ENCODE measurements at places on chromosomes 2 and 18.

DNA sequence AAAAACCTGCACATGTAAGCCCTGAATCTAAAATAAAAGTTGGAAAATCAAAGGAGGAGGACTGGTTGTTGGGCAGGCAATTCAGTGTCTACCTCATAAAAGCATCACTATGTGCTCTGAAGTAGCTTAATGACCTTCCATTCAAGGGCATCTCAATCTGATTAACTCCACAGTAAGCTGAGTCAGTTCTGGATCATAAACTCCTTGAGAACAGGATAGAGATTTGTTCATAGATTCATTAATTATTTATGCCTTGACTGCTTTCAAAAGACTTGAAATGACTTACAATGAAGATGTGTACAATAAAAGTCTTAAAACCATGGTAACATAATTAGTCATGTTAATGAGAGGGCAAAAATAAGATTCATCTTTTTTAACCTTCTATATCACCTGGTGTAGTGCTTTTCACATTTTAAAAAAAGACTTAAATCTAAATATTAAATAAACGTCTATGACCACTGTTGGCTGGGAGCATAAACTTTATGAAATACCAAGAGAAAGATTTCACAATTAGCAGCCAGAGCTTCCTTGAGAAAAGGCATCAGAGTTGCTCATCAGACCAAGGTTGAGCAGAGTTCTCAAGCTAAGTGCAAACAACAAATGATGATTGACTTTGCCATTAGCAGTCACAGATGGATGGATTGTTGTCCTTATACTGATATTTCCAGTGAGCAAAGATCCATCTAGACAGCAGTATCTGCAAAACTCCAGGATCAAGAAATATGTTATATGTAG lies 237.3 kb upstream of the THUMPD2 start:
- no peak for ATAC-seq

DNA sequence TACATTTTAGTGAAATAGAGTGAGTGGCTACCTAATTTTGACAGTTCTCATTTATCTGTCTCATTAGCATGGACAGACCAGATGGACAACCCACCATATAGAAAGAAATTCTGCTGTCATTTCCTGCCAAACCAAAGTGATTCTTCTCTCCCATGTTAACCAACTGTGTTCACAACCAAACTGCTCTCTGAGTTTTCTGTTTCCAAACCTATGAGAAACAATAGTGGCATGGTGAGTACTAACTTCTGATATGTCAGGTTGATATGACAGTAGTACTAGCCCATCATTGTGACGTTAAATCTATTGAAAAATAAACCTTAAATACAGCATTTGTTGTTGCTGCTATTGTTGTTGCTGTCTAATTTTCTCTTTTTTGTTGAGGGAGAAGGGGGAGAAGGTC lies 72.7 kb downstream of the IKZF2 start:
- ATAC-seq: no peak

- ATAC-seq: no peak
Measured at GRCh38 chr2:240467149-240467642, 31.7 kb downstream of the GPC1 start.

DNA sequence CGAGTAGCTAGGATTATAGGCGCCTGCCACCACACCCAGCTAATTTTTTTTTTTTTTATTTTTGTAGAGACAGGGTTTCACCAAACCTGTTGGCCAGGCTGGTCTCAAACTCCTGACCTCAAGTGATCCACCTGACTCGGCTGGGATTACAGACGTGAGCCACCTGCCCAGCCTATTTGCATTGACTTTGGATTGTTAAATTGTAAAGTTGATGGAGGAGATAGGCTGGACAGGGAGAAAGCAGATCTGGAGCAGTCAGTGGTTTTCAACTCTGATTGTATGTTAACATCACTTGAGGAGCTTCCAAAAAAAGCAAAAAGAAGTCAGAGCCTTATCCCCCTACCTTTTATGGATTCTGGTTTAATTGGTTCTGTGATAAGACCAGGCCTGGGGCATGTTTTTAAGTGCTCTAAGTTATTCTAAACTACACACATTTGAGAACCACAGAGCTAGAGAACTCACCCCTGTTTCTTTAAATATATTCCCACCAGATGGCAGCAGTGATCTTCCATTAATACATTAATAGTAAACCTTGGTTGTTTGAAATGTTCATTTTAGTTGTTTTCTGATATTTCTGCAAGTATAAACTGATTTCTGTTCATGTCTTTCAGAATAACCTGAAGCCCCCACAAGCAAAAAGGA lies 7.5 kb downstream of the C2orf49 start:
- ATAC-seq: no peak

DNA sequence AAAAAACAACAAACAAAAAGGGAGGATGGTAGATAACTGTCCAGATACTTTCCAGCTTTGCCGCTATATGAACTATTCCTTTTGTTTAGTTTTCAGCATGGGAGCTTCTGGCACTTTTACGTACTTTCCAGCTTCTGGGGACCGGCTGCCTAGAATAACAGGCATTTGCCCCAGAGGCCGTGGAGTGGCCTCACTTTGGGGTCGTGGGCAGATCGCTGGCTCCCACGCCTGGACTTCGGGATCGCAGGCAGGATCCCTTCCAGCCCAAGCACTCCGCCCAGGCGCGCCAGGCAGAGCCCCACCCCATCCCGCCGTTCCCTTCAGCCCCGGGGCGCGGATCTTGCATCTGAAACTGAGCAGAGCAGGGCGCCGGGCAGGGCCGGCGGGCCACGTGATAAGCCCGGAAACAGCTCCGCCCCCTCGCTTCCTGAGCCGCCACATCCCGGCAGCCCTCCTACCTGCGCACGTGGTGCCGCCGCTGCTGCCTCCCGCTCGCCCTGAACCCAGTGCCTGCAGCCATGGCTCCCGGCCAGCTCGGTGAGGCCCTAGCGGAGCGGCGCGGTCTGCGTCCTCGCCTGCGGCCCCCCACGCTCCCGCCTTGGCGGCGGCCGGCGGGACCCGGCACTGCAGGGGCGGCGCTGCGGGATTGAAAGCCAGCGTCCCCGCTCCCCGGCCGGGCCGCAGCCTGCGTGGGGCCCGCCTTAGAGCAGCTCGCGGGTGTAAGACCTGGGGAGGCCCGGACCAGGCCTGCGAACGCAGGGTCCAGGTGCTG lies at the start of gene ATIC:
Gene ATIC, plus strand, starts transcription at position 435 of the 772 bp plus-strand sequence. Its CDS starts 84 bp downstream, at position 519.
- ATAC-seq: peak; percentile 99

DNA sequence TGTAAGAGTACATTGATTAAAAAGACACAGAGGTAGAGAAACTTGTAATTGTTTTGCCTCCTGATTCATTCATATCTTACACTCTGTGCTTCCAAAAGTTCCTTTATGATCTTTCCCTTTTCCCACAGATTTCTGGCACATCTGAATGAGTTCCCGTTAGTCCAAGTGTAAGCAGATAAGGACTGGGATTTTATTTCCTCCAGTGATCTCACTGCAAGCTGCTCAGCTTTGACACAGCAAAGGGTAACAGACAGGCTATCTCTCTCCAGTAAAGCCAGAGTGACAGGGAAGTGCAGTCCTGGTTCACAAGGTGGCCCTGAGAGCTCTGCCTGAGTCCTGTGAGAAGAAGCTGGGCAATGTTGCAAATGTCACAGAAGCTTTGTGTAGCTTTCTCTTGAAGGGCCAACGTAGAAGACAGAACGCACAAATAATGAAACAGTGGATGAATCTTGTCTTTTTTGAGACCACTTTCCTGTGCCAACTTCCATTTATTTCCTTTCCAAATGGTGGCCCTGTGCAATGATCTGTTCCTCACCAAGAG lies 32.5 kb upstream of the KCNE4 start:
- no peak for ATAC-seq

DNA sequence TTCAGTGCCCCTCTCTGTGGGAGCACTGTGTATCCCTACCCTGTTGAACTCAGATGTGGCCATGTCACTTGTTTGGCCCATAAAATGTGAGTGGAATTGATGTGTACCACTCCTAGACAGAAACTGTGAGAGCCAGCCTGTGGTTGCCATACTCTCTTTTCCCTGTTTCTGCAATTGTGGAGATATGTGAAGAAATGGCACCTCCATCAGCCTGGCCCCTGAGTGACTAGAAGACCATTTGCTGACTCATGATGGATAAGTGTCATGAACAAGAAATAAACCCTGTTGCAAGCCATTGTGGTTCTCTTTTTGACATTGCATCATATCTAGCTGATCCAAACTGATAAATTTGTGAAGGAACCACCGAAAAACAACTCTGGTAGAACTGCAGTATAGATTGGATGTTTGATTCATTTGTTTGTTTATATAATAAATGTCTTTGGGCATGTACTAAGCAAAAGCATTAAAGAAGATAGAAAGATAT lies 214.5 kb upstream of the FBXO11 start:
- ATAC-seq: no peak

DNA sequence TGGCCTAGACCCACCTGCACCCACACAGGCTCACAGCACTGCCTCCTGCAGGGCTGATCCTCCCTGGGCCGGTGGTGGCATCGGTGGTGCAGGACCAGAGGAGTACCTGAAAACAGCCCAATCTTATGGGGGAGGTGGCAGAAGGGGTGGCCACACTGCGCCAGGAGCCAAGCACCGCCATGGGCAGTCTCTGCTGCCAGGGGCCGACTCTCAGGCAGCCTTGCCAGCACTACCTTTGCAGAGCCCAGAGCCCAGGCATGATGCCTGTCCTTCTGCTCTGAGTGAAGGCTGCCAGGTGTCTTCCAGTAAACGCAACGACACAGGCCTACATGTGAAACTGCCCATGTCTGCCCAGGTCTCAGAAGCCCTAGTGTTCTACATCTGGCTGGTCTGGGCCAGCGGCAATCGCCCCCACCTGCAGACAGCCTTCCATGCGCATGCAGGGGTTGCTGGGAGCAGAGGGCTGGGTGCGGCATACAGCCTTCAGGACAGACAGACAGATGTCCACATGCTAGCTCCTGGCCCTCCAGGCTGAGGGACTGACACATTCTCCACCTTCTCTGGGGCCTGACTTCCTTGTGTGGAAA lies 6.8 kb downstream of the HS6ST1 start:
- no peak for ATAC-seq

- peak; percentile 67 for ATAC-seq
Measured at GRCh38 chr18:6414723-6415417, at the start of gene L3MBTL4. Gene L3MBTL4 (minus strand): TSS chr18:6414911. CDS start chr18:6311625, 103,286 bp downstream.

- ATAC-seq: no peak
Measured at GRCh38 chr2:197614532-197614931, 60.9 kb downstream of the RFTN2 start.

- no peak for ATAC-seq
Measured at GRCh38 chr2:217269701-217270484, 410.0 kb upstream of the TNP1 start.

DNA sequence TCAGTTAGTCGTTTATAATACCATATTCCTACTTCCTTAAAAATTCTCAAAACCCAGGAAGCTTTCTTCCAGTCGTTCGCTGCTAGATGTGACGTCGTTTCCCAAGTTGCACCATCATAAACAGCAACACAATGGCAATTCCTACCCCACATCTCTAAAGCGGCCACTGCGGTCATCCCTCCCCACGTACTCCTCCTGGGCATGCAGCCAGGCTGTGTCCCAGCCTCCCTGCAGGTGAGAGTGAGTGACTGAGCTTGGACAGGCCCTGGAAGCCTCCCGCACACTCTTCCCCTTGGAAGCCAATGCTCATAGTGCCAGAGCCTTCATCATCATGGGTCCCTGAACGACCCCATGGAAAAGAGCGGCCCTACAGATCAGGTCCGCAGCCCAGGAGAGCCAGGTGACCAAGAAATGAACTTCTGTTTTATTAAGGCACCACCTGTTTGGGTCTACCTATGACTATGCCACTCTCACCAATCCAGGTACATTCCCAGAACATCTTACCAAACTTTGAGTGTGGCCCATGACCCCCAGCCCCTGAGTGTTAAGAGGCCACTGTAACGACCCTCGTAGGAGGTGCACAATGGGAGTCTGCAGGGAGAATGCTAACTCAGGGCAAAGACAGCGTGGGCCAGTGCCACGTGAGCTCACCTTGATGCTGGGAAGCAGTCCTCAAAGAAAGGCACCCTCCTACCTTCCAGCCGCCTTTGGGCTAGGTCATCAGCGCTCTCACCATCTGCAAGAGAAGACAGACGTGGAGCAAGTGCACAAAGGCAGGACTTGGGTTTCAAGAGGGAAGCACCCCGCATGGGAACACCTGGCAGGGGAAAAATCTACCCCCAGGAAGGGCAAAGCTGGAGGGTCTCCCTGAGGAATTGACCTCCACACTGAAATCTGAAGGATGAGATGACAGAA lies 74.7 kb upstream of the RAB6C start:
- no peak for ATAC-seq

DNA sequence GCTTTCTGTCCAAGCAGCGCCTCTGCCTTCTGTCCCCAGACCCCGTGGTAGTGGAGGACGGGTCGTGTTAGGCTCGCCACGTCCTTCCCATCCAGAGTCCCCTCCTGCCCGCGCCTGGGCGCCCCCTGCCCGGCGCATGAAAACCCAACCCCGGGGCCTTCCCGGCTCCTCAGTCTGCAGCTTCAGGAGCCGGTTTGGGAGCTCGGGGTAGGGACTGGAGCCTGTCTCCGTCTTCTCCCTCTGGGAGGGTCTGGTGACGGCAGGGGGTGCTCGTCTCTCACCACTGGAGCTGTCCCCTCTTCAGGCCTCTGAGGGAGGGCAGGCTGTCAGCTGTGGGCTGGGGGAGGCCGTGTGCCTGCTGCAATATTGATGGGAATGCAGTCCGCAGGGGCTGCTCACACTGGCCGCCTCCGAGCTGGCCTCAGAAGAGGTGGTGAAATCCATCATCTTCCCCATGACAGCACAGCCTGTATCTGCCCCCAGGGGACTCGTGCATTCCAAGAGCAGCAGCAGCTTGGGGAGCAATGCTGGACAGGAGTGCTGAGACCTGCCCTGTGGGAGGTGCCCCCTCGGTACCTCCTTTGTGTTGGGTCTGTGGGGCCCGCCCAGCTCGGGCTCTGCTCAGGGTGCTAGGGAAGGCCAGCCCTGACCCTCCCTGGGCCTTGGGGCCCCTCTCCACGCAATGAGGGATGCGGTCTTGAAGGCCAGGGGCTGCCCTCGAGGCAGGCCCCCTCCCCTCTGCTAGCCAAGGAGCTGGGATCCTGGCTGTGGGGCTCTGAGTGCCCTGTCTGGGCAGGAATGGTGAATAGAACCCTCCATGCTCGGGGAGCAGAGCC lies 17.8 kb upstream of the KLHL30 start:
- no peak for ATAC-seq

DNA sequence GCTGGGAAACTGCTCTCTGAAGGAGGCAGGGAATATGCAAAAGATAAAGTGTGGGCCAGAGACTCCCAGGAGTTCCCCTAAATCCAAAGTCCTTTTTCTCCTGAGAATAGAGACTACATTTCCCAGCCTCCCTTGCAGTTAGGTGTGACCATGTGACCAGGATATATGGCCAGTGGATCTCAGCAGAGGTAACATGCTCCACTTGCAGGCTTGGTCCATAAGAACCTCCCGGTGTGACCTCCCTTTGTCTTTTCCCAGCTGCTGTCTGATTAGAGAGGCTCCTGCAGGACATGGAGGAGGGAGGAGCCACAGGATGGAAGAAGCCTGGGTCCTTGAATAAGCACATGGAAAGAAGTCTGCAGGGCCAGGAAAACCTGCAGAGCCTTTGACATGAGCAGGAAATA lies 76.2 kb downstream of the TGFA start:
- ATAC-seq: no peak

- no peak for ATAC-seq
Measured at GRCh38 chr2:197920592-197921201, 116.3 kb downstream of the PLCL1 start.

DNA sequence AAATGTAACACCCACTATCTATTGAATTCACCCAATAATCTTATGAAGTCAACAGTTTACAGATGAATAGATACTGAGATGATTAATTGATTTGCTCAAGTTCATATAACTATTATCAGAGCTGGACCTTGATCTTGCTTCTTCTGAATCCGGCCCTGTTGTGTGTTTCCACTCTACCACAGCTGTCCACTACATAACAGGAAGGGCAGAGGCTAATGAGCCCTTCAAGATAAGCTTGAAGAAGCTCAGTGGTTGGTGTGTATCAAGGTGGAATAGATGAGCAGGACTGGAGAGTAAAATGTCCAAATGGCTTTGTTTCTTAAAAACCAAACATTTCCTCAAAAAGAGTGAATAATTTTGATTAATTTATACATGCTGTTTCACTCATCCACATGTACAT lies 56.4 kb upstream of the ITGB6 start:
- no peak for ATAC-seq

Data from stimulated activated memory B cell treated with anti-CD40 and anti-IgM and Interleukin-4, amounts not matched to agents 10 μg/mL and 1 μg/mL and 100 μg/mL, for 72 hours (primary cell).